ENCODE measurements at places on chromosomes 1 and 21.

GRCh38 chr1:226026833-226027232 lies 27.7 kb upstream of the SDE2 start:
- DNase-seq, result no peak

GRCh38 chr1:37392051-37392450 lies 82.3 kb upstream of the ZC3H12A start:
- no peak for DNase-seq

GRCh38 chr1:85142753-85143152 lies 58.1 kb downstream of the SYDE2 start:
- DNase-seq, result no peak

GRCh38 chr1:10415211-10415930 lies 14.9 kb upstream of the CENPS start:
- DNase-seq, result no peak

GRCh38 chr1:92961896-92962752 lies 862 bp upstream of the DIPK1A start:
- DNase-seq, result peak; percentile 68

- no peak for DNase-seq
These were observed 32.0 kb downstream of the INPP5B start for GRCh38 chr1:37914719-37915475.

- no peak for DNase-seq
These were observed 343.0 kb downstream of the USP25 start for GRCh38 chr21:16072737-16073136.

GRCh38 chr1:217076902-217077301 lies 353.7 kb upstream of the ESRRG start:
- DNase-seq, result no peak

- DNase-seq, result no peak
These were observed 82.3 kb downstream of the HMCN1 start for GRCh38 chr1:185816460-185816859.

GRCh38 chr1:186943891-186944686 lies 115.3 kb downstream of the PLA2G4A start:
- DNase-seq, result no peak

DNA sequence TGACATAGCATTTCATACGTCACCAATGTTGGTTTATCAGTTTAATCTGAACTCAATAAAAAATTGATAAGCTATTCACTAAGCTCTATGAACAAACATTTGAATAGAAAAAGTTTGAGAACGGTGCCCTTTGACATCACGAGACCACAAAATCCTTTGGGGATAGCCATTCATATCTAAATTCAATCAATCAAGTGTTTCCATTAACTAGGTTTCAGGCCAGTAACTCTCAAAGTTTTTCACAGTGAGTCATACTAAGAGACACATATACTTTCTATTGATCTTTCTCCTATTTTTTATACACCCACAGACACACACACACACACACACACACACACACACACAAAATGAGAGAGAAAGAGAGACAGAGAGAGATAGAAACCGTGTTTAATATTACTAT lies 235.4 kb upstream of the SNX7 start:
- DNase-seq, result no peak

GRCh38 chr21:29725025-29725736 lies 214.6 kb downstream of the GRIK1 start:
- no peak for DNase-seq

Measured in effector CD4-positive, alpha-beta T cell (primary cell).